ENCODE measurements at places on chromosomes 11 and 22. TPM values are rescaled to one million over a fixed set of nuclear protein-coding genes. Genes with fewer than 3 reads are reported as not detected.

APOL4 gene
- total RNA-seq: not detected

DNA sequence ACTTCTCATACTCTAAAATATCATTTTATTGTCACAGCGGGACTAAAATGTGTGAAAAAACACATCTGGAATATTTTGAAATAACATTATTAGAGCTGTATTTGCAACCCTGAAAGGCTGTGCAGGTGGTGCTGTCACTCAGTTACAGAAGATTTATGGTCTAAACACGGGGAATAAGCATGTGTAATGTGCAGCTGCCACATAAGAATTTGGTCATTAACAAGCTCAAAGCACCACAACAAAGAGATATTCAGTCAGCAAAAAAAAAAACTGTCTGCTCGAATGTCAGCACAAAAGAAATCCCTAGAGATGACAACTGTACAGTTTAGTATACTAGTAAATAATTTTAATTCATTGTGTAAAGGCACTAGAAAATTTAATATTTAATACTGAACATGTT lies 31.3 kb downstream of the TMEM123 start:
- no peak for DNase-seq

DNA sequence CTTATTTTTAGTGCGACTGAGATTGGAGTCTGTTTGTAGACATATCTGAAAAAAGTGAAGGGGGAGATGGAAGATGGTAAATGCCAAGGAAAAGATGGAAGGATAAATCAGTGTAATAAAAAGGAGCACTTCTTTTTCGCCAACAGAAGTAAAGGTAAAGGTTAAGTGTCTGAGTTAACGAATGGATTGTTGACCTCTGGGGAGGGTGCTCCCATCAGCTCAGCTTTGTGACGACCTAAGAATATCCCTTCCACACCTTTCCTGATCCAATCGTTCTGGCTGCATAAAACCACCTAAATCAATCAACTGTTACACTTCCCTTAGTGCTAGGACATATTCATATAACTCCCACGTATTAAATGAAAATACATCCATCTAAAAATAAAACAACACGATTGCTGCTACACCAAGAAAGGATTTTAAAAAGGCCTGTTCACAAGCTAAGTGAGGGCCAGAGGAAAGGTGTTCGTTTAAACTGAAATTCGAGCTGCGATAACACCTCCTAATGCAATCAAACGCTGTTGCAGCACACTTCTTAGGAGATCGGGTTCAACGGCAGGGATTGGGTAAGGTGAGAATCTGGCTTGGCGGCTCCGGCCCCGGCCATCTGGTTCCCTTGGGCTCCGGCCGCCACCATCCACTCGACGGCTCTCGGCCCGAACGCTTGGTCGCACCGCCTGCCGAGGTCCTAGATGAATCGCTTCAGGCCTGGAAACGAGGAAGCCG lies 658 bp downstream of the C11orf71 start:
- DNase-seq: peak; percentile 79

DNA sequence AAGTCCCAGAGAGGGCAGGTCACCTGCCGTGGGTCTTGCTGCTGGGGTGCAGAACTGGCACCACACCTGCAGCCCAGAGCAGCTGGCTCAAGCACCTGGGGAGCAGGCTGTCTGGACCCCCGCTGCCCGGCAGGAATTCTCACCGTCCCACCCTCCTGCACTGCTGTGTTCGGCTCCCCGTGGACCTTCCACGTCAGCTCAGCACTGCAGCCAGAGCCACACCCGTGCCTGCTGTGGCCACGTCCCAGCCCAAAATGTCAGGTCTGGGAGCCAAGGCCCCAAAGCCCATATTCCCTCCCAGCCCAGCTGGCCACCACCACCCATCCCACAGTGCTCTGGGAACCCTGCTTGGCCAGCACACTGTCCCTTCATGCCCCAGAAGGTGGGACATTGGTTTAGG lies 28.0 kb upstream of the MYRF start:
- no peak for DNase-seq

MMP11 gene
- total RNA-seq: 28.8 TPM

IL10RA gene
- total RNA-seq: 5.8 TPM

DNA sequence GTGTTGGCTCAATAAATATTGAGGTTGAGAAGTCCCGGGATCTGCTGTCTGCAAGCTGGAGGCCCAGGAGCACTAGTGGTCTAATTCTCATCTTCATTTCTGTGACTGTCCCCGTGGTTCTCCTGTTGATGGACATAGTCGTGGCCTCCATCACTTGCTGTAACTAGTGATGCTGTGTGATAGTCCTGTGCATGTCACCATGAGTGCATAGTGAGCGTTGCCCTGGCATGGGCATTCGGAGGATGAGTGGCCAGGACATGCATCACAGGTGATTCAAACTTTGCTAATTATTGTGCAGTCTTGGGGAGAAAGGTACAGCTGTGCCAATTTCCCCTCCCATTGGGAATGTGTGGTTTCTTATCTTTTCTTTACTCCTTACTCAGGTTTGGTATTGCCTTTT lies 902.2 kb downstream of the BRD1 start:
- DNase-seq: no peak

DNA sequence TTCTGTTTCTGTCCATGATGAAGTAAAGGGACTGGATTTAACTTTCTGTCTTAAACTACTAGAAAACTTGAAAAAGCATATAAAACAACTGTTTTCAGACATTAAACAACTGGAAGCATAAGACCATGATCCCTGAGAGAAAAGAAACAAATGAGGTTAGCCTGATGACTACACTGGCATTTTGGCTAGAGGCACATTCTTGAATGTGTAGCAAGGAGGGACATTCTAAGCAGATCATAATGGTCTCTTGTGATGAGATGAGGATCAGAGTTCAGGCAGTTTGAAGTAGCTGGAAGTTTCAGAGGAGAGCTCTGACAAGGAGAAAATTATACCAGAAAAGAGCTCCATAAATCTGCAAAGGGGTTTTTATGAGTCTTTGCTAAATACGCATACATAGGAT lies 75.4 kb downstream of the AASDHPPT start:
- no peak for DNase-seq

DNA sequence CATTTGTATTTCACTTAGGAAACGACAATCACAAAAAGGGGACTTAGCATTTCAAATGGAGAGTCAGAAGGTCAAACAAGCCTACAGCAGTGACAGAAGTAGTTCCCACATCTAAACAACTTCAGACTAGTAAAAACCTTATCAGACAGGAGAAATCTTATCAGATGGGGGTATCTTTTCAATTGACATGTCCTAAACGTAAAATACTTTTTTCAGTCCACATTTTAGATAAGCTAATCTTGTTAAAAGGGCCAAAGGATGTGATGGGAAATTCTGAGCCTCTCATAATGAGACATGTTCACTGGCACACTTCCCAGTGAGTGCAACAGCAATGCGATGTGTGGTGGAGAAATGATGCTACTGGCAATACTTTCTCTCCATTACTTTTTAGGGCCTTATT lies 2.4 kb downstream of the MAPK1 start:
- no peak for DNase-seq

PGA5 gene
- not detected for total RNA-seq

DNA sequence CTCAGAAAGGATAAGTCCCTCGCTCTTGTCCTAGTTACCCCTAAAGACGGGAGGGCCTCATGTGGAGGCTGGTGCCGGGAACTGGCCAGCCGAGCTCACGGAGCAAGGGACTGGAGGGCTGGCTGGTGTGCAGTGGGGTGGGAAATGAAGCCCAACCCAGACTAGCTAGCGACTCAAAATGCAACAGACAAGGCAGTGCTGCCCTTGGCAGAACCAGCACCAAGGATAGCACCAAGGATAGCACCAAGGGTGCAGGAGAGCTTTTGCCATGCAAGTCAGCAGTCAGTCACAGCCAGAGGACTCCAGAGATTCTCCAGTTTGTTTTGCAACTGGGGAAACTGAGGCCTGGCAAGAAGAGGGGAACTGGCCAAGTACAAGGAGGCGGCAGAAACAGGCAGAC lies 6.5 kb upstream of the BATF2 start:
- DNase-seq: no peak

DNA sequence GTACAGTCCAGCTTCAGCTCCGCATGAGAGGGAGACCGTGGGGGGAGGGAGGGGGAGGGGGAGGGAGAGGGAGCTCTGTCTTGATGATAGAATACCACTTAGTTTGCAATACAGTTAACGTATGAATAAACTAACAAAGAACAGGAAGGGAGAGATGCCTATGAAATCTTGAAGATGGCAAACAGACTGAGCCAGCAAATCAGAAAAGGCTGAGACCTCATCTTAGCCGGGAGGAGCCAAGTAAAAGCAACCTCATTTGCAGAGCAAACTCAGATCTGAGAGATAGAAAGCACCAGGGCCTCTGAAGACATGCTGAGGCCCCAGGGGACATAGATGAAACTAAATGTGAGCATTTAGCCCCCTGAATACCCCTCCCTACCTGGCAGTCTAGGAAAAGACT lies 23.0 kb downstream of the APLP2 start:
- DNase-seq: no peak

NAV2 gene
- 117 TPM for total RNA-seq

GRCh38 chr11:2477254-2477653 lies 32.4 kb downstream of the KCNQ1 start:
- DNase-seq: no peak

IGSF22 gene
- 1.1 TPM for total RNA-seq

DNA sequence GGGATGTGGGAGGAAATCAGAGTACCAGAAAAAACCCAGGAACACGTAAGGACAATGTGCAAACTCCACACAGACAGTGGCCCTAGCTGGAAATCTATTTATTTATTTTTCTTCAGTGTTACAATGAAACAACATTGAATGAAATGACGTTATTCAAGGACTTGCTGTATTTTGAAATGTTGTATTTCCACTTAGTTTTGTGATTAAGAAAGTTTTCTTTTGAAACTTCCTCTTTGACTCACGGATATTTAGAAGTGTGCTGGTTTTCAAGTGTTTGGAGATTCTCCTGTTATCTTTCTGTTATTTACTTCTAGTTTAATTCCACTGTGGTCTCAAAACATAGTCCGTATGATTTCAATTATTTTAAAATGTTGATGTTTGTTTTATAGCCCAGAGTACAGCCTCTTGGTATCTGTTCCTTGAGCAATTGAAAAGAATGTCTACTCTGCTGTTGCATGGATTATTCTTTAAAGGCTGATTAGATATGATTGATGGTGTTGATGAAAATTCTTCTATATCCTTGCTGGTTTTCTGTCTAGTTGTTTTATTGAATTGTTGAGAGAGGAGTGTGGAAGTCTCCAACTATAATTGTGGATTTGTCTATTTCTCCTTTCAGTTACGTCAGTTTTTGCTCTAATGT lies 141.0 kb downstream of the ARHGAP20 start:
- no peak for DNase-seq

DNA sequence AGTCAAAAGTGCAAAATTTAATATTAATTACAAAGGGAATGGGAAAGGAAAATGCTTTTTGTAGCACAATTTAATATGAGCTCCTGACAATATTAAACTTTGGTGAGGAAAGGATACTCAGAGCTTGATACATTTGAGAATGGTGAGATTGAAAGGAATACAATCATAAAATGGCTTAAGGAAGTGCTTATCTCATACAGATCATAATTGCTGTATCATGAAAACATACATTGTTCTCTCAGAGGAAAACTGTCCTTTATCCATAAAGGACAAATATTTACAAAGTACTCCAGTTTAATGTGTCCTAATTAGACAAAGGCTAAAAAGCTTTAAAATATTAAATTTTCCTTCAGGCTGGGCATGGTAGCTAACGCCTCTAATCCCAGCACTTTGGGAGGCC lies 260.4 kb downstream of the TMEM135 start:
- DNase-seq: no peak

- DNase-seq: no peak
Measured at GRCh38 chr11:114261791-114262190, 34.4 kb upstream of the NNMT start.

All from glutamatergic neuron (in vitro differentiated cells).